ENCODE measurements at places on chromosomes 5 and 9. TPM values are rescaled to one million over a fixed set of nuclear protein-coding genes. Genes with fewer than 3 reads are reported as not detected.

LEAP2 gene
- total RNA-seq: 22.6 TPM

GRCh38 chr9:123267481-123268198, 746 bp downstream of the STRBP start:
- H3K27me3 ChIP-seq: peaks cover 8% of the 10 kb centered on the region
- H3K4me3 ChIP-seq: peak overlapping the region; percentile 96
- no peaks in the 10 kb centered on the region for H3K36me3 ChIP-seq
- H3K4me1 ChIP-seq: peaks cover 10% of the 10 kb centered on the region
- no peak overlapping the region for H3K27ac ChIP-seq
- DNase-seq: peak; percentile 22

GRCh38 chr5:90483206-90483605, 8.5 kb downstream of the POLR3G start:
- no peaks in the 10 kb centered on the region for H3K4me1 ChIP-seq
- H3K27ac ChIP-seq: no peak overlapping the region
- H3K36me3 ChIP-seq: no peaks in the 10 kb centered on the region
- H3K4me3 ChIP-seq: no peak overlapping the region
- no peak for DNase-seq

DNA sequence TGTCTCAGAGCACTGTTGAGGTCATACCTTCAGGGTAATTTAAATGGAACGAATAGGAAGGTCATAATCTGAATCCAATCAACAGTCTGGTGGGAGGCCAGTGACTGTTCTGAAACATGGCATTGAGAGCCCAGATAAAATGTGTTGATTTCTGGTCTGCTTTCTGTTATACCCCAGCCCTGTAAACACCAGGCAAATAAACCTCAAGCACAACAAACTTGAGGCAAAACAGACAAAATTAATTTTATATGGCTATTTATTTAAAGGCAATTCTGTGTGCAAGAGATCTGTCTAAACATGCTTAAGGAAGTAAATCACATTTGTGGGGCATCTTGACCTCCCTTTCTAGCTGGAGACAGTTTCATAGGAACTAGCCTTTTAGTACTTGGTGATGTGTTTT, 140.9 kb upstream of the SPEF2 start:
- H3K4me3 ChIP-seq: no peak overlapping the region
- no peak for DNase-seq
- no peaks in the 10 kb centered on the region for H3K36me3 ChIP-seq

- H3K27ac ChIP-seq: no peak overlapping the region
- no peak for DNase-seq
- H3K27me3 ChIP-seq: no peaks in the 10 kb centered on the region
- no peak overlapping the region for H3K4me3 ChIP-seq
- no peaks in the 10 kb centered on the region for H3K4me1 ChIP-seq
These were observed 66.8 kb downstream of the MAMDC2 start for GRCh38 chr9:70110194-70111041.

GRCh38 chr9:136714893-136715274, 2.5 kb downstream of the DIPK1B start:
- H3K36me3 ChIP-seq: no peaks in the 10 kb centered on the region
- no peak overlapping the region for H3K4me3 ChIP-seq
- no peaks in the 10 kb centered on the region for H3K27me3 ChIP-seq
- no peak overlapping the region for H3K27ac ChIP-seq

- H3K4me3 ChIP-seq: no peak overlapping the region
- no peaks in the 10 kb centered on the region for H3K36me3 ChIP-seq
- H3K4me1 ChIP-seq: no peaks in the 10 kb centered on the region
- no peaks in the 10 kb centered on the region for H3K27me3 ChIP-seq
- no peak overlapping the region for H3K27ac ChIP-seq
These were observed 177.0 kb downstream of the FGF18 start for GRCh38 chr5:171596391-171596878.
